ENCODE measurements at places on chromosomes 16 and 17.

- DNase-seq = peak; percentile 90
These were observed 14.3 kb downstream of the SLC16A3 start for GRCh38 chr17:82242977-82243647.

- DNase-seq = no peak
These were observed 316.3 kb downstream of the SEC14L1 start for GRCh38 chr17:77456951-77457548.

GRCh38 chr16:28193530-28194423, 18.0 kb downstream of the XPO6 start:
- no peak for DNase-seq

GRCh38 chr16:64872101-64872500, 249.8 kb downstream of the CDH11 start:
- DNase-seq = no peak

- DNase-seq = no peak
These were observed 11.4 kb upstream of the CLDN9 start for GRCh38 chr16:3001316-3001715.

GRCh38 chr16:87443964-87444363, 48.9 kb downstream of the ZCCHC14 start:
- no peak for DNase-seq

DNA sequence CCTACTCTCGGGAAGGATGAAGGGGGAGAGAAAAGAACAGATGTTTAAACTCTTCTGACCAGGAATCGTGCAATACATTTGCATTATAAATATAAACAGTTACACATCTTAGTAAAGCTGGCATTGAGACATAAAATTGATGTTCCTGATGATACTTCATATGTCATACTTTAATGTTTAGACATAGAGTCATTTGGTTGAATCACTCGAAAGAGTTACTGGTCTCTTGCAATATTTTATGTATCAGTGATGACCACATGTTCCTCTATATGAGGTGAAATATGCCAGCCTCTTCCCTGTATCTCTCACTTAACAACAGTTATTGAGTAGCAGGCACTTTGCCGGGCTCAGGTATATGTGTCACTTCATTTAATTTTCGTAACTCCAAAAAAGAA, 49.7 kb upstream of the PMFBP1 start:
- DNase-seq = no peak

DNA sequence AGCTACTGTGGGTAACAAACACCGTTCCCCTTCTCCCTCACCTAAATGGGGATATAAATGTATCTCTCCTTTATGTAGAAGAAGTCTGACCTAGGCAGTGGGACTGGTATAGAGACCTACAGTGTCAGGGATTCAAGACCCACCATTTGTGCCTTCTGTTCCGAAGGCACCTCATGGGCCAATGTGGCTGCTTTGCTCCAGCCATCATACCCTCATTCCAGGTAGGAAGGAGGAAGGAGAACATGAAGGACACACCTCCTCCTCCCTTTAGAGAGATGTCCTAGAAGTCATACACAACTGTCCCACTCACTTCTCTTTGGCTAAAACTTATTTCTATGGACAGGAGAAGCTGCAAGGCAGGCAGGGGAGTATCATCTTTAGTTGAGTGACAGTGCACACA, 8.3 kb upstream of the CRISPLD2 start:
- DNase-seq = no peak

DNA sequence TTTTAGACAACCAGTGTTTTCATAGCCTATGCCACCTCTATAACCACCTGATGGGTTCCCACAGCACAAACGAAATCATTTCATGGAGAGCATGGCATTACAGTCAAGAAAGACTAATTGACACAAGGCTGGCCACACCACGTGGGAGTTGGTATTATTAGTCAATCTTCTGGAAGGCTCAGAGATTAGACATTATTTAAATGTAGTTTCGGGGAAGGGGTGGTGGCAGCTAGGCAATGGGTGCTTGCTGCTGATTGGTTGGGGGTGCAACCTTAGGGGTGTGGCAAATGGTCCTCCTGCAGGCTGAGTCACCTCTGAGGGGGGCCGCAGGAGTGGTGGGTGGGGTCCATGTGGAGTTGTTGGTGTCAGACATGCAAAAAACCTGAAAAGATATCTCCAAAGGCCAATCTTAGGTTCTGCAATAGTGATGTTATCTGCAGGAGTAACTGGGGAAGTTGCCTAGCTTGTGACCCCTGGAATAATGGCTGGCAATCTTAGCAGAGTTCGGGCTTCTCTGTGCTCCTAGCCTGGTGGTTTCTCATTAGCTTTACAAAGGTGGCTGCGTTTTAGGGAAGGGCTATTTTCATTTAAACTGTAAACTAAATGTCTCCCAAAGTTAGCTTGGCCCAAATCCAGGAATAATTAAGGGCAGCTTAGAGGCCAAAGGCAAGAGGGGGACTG, 4.6 kb downstream of the TEN1 start:
- DNase-seq = no peak

DNA sequence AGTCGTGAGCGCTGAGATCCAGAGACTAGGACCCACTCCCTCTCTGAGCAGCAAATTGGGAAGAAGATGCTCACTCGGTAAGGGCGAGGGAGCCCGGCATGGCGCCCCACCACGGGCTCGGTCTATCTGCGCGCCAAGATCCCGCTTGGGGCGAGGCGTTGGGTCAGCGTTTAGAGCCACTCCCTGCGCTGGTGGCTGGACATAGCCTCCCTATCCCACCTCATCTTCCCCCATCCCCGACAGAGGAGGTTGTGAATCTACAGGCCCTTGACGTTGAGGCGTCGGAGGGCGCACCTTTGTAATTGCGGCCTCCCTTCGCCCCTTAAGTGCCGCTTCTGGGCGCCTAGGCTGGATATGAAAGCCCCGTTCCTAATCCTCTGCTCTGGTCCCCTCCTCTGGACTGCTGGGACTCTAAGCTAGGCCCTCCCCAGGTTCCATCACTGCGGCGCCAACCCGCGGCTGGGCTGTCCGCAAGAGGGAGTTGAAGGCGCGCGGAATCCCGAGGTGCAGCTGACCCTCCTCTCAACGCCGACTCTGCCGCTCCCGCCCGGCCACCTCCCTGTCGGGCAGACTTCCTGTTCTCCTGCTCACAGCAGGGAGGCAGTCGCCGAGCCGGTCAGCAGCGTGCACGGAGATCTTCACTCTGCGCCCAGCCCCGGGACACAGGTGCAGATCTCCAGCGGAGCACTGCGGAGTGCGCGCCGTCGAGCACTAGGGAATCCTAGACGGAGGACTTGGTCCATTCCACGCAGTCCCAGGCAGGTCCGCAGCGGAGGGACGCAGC, 16.1 kb upstream of the HOXB9 start:
- no peak for DNase-seq

GRCh38 chr17:67635681-67636080, 82.1 kb upstream of the NOL11 start:
- DNase-seq = peak; percentile 47

GRCh38 chr16:79618692-79619050, 18.1 kb upstream of the MAF start:
- DNase-seq = no peak

DNA sequence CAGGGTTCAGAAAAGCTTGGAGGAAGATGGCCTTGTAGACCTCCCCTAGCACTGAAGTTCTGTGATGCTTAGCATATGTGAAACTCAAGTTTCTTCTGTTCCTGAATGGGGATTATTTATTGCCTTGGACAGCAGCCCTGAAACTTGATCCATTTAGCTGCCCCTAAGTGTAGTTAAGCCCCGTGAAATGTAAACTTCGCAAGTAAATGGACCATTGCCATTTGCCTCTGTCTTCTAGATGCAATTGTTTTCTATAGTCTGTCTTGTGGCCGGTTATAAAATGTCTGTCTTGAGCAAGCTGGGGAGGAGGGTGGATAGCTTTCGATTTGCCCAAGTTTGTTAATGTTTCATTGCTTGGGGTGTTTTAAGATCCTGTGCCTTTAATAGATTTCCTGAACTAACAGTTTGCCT, 261.8 kb downstream of the CDH13 start:
- DNase-seq = peak; percentile 71

- DNase-seq = no peak
These were observed 13.2 kb downstream of the GRIN2A start for GRCh38 chr16:10169031-10169430.

DNA sequence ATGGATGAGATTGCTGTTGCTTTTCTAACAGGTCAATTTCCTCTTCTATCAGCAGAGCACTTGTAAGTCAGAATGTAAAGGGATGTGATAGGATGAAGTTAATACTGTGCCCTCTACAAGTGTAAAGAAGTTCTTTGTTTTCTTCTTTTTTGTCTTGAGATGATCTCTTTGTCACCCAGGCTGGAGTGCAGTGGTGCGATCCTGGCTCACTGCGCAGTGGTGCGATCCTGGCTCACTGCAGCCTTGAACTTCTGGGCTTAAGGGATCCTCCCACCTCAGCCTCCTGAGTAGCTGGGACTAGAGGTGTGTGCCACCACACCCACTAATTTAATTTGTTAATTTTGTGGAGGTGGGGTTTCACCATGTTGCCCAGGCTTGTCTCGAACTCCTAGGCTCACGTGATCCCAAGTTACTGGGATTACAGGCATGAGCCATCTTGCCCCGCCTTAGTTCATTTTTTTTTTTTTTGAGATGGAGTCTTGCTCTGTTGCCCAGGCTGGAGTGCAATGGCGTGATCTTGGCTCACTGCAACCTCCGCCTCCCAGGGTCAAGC, 21.6 kb upstream of the KPNB1 start:
- no peak for DNase-seq

GRCh38 chr17:35022536-35023063, 40.9 kb downstream of the RFFL start:
- peak; percentile 23 for DNase-seq

DNA sequence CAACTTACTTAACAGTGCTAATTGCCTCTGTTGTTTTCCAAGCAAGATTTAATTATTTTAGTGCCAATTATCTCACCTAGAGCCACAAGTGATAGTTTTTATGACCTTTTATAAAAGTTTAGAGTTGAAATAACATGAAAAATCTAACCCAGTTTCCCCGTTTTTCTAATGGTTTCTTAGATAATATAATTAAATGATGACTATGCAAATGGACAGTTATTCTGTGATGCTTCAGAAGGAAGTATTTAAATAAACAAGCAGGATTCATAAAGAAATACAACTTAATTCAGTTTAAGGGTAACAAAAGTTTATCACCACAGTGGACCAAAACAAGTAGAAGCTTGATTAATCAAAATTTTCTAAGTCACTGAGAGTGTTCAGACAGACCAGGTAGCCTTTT, 721.2 kb upstream of the SOX9 start:
- DNase-seq = no peak

DNA sequence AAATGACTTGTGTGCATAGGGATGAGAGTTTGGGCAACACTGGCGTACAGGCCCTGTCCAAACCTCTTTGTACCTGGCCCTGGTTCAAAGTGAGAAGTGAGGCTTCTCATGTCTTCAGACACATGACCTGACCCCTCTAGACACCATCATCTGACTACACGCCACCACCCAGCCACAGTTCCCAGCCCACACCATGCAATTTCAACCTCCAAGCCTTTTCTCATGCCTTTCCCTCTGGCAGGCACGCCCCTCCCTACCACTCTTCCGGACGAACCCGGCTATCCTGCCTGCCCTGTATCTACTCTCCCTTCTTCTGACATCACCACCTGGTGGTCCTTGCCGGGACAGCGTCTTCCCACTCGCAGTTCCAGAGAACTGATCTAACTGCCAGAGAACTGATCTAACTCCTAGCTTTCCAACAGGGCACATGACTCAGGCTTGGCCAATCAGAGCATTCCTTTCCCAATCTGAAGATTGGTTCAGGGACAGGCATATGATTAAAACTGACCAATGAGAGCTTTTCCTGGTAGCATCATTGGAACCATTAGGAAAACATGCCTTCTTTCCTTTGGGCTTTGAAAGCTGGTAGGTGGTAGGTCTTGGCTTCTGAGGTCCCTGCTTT, 27.1 kb upstream of the IL21R start:
- peak; percentile 87 for DNase-seq

DNA sequence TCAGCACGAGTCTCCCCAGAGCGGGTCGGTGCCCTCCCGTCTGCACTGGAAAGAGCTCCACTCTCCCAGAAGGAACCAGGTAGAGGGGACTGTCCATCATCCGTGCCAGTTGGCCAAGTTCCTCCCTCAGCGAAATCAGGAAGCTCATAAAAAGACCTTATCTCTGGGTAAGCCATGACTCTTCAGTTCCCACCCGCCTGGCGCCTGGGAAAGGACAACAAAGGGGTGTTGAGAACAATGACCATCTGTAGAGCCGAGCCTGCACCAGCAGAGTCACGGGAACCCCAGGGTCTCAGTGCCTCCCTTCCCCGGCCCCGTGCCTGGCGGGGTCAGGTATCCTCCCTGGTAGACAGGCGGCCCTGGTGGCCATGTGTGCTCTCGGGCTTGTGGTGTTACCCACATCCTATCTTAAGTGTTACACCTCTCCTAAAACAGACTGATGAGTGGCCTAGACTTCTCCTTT, 190.7 kb downstream of the AXIN2 start:
- DNase-seq = peak; percentile 78

DNA sequence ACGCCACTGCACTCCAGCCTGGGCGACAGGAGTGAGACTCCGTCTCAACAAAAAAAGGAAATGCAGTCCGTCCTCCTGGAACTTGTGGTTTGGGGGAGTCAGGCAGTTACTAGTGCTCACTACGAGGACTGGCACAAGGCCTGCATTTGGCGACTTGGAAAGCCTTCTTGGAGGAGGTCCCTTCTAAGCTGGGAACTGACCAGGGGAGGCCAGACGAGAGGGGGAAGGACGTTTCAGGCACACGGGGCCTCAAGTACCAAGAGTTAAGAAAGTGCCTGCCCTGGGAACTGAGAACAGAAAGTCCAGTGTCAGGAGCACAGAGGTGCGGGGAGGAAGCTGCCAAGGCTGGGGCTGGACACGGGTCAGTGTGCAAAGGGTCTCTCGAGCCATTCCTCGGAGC, 89.9 kb downstream of the ABR start:
- DNase-seq = peak; percentile 44

GRCh38 chr16:50244140-50244503, 22.2 kb upstream of the ADCY7 start:
- DNase-seq = no peak

DNA sequence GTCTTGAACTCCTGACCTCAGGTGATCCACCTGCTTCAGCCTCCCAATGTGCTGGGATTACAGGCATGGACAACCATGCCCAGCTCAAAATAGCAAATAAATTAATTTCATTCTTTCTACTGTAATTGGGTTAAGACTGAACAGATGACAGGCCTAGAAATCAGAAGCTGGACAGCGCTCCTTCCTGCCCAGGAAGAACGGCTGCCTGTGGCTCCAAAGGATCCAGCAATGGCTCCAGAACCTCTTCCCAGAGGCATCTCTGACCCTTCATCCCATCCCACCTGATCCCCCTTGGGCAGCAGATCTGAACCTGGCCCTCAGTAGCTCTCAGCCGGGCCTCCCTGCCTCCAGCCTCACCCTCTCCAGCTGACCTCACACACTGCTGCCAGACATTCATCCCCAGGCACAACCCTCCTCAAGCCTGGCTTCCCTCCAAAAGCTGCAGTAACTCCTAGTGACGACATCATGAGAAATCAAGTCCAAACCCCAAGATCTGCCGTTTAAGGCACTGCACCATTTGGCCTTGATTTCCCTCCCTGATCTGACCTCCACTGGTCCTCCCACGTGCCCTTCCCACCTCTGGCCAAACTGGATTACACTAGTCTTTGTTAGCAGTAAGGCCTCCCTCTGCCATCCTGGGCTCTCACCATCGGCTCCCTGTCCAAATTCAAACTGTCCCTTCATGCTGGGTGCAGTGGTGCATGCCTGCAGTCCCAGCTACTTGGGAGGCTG, 3.1 kb upstream of the MIF4GD start:
- no peak for DNase-seq

- DNase-seq = peak; percentile 43
These were observed 15.3 kb downstream of the TMEM98 start for GRCh38 chr17:32943206-32943605.

GRCh38 chr16:54582631-54583250, 296.2 kb upstream of the IRX3 start:
- no peak for DNase-seq
